Mammary epithelial cell (primary cell): ENCODE measurements at places on chromosomes 12 and 14. TPM values are rescaled to one million over a fixed set of nuclear protein-coding genes. Genes with fewer than 3 reads are reported as not detected.

- DNase-seq, result no peak
Measured at GRCh38 chr14:73324533-73324932, 87.2 kb downstream of the PAPLN start.

- no peak for DNase-seq
Measured at GRCh38 chr12:12064596-12064995, 6.1 kb upstream of the BCL2L14 start.

DNA sequence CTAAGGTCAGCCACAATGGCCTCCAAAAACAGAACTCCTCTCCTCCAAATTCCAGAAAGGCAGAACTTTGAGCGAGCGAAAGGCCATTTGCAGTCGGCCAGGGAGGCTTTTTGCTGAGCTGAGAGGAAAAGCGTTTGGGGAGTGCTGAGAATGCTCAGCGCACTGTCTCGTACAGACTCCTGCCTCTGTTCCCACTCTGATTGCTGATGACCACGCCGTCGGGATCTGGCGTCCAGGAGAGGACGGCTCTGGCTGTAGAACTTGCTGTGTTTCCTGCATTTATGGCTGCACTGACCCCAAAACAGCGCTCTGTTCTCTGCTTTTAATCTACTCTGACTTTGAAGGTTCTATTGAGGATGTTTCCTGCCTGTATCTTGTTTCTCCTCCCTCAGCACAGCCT is 82.4 kb upstream of the WSCD2 start:
- no peak for DNase-seq

DNA sequence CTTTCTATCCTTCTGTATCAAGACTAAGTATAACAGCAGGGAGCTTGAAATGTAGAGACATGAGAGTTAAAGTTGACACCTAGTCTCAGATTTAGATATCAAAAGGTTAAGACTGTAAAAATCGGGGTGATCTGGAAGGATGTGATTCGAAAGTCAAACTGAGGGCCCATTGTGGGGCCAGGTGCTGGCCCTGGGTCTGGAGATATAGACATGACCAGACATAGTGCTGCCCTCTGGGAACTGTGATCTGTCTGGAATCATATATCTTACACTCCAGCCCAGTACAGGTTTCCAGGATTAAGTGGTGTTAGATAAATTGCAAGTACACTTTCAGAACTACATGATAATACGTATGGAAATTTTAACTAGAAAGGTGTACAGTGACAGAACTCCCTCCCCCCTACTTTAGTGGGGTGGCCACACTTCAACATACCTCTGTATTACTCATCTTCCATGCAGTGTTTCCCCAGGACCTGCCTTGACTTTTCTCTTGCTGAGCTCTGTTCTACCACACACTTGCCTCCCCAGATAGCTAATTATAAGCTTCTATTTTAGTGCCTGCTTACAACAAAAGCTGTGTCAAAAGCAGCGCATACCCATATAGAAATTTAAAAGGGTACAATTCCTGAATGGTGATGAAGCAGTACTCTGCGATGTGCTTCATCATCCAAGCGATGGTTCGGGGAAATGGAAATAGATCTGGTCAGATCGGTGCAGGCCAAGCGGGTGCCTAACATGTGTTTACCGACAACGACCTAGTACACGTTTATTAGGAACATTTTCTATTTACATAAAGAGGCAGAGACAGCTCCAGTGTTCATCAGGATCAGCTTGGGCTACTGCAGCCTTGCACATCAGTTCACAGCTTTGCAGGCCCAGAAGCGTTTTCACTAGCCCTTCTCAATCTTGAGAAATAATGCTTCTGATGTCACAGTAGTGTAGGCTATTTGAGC is 68.7 kb downstream of the ARF6 start:
- peak; percentile 76 for DNase-seq

DNA sequence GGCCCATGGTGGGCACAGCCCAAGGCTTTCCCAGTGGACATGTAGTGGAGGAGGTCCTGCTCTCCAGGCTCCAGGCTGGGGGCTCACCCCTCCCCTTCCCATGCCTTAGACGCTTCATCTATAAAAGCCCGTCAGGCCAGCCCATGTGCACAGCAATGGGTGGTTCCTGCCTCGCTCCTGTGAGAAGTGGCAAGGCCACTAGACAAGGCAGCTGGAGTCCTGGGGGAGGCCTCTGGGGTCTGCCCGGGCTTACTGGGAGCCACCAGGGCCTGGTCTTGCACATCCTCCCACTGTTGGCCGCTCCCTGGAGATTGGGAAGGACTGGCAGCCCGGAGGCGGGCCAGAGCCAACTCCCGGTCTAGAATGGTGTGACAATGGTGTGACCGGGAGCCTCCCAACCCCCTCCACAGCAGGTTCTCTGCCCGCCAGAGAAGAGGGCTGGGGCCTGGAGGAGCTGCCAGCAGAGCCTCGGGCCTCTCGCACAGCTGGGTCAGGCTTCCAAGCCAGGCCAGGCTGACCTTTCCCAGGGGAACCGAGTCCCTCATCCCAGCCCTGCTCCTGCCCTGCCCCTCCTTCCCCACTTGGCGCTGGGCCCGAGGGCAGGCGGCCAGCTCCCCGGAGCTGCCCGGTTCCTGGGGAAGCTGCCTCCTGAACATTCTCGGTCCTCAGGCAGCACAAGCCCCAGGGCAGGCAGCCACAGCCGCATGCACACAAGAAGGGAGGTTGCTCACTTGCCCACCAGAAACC is 97.9 kb downstream of the RFLNA start:
- no peak for DNase-seq

DNA sequence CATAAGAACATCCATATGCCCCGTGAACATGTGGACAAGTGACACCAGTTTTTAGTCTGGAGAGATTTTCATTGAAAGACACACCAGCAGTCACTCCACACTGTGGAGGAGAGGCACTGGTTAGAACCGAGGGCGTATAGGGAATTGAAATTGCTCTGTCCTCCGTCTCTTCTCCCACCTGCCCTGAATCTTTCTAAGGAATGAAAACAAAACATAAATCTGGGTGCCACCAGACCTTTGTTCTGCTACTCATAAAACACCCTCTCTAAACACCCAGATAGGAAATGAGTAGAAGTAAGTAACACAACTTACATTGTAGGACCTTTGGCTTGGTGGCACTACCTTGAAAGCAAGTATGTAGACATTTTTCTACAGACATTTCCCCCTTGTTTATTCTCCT is 37.1 kb upstream of the STON2 start:
- no peak for DNase-seq

Gene INHBE
- 0.27 and 0.42 TPM in 2 replicates for total RNA-seq

Gene PACS2
- total RNA-seq, result 55.3 TPM
